ENCODE measurements at places on chromosomes 5 and 9.

GRCh38 chr5:150394131-150394530 is 18.6 kb downstream of the CD74 start:
- no peak for DNase-seq

DNA sequence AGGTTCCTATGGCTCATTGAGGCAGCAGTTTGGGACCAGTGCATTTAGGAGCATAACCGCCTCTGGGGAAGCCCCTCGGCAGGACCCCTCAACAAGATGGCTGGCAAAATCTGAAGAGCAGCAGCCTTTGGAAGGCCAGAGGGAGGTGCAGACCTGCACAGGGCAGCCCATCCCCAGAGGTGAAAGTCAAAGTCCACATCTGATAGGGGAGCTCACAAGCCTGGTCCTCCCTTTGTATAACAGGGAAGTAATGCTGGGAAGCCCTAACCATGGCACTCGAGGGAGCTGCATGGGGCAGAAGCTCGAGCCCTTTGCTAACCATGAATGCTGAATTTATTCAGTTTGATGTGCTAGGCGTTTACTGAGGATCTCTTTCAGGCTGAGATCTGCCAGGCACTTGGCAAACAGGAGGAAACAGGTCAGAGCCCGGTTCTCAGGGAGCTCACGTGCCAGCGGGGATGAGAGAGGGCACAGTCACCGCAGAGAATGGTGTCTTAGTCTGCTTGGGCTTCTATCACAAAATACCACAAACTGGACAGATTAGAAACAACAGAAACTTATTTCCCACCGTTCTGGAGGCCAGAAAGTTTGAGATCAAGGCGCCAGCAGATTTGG is 114.1 kb downstream of the GABBR2 start:
- no peak for DNase-seq

DNA sequence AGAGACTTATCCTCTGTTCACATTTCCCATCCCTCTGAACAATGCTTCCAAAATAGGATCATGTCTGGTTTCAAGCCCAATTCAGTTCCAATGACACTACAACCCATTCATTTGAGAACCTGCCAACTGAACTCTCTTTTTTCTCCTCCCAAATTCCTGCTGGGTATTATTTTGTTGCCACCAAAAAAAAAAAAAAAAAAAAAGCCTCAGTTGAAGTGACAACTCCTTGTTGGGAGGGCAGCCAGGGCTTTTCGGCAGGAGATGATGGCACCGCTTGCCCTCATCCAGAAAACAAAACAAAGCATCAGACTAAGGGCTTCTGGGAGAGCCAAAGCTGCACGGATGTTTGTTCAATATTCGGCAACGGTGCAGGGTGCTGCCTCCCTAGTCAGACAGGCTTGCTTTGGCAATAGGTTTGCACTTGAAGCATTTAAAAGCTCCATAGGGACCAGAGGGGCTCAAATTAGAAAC is 30.6 kb upstream of the TRIM32 start:
- no peak for DNase-seq

- no peak for DNase-seq
Observed at GRCh38 chr5:16735101-16736060, 118.6 kb upstream of the RETREG1 start.

- no peak for DNase-seq
Observed at GRCh38 chr5:163478126-163478981, 17.9 kb downstream of the HMMR start.

DNA sequence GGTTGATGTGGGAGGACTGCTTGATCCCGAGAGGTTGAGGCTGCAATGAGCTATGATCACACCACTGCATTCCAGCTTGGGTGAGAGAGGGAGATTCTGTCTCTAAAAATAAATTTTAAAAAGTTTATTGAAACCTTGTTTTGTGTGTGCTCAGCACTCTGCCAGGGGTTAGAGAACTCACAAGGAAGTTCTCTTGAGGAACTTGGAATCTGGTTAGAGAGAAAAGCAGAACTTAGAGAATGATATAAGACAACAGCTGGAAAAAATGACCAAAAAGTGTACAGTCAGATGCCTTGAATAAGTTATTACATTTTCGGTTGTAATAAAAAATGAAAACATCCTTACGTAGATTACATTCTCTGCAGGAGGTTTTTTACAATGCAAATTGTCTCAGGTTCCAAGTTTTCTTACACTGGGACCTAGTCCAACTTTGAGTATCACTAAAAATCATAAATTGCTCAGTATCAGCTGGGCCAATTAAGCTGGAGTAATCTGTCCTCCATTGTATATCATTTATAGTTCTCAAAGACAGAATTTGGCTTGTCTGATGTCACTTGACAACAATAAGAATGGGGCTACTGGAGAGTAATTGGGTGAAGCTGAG is 21.7 kb upstream of the TENT2 start:
- DNase-seq, result no peak

- DNase-seq, result no peak
Observed at GRCh38 chr9:117734082-117734481, 29.9 kb downstream of the TLR4 start.

- DNase-seq, result no peak
Observed at GRCh38 chr5:155044591-155044990, 31.0 kb downstream of the KIF4B start.

DNA sequence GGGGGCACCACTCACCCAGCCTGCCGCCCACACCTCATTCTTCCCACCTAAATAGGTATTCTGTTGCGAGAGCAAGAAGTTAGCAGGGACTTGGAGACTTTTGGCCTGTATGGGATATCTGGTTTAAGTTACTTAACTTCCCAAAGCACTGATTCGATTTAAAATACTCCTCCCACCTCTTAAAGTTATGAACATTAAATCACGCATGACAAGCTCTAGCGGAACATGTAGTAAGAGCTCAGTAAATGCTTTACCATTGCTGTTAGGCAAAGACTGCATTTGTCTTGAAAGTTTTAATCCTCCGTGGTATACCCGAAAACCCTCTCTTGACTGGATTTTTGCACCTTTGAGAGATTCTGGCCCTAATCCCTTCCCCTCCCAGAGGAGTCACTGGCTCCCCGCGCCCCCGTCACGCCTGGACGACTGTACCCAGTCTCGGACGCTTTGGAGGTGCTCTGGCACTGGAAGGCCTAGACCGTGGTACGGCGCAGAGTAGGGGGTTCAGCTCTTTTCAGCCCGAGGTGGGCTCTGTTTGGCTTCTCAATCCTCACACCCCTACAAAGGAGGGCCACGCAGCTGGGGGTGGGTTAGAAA is 4.4 kb downstream of the GDNF start:
- DNase-seq, result no peak

GRCh38 chr5:160353379-160353778 is 17.0 kb downstream of the C1QTNF2 start:
- DNase-seq, result no peak

DNA sequence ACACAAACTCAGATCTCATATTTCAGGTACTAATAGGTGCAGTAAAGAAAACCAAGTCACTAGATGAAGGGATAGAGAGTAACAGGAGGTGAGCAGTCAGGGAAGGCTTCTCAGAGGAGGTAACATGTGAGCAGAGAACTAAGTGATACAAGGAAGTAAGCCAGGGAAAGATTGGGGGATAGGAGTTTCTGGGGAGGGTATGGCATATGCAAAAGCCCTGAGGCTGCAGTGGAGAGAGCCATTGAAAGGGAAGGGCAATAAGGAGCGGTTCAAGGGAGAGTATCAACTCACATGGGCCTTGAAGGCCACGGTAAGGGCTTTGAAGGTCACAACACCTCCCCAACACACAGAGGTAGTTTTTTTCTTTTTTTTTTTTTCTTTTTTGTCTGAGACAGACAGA is 6.9 kb downstream of the OLFML2A start:
- DNase-seq, result no peak

DNA sequence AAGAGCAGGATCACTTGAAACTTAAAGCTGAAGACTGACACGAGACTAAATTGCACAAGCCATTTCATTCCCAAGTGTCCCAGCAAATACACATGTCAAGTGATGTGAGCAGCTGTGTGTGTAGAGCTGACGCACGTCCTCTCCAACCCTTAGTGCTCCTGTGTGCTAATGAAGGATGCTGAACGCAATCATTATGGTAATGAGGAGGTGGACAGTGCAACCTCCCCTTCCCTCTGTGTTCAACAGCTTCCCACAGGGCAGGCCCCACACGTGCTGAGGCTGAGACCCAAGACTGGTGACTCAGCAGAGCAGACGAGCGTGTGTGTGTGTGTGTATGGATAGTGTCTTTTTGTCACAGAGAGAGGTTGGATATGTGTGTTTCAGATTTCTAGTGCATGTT is 702.1 kb downstream of the SEMA5A start:
- DNase-seq, result no peak

DNA sequence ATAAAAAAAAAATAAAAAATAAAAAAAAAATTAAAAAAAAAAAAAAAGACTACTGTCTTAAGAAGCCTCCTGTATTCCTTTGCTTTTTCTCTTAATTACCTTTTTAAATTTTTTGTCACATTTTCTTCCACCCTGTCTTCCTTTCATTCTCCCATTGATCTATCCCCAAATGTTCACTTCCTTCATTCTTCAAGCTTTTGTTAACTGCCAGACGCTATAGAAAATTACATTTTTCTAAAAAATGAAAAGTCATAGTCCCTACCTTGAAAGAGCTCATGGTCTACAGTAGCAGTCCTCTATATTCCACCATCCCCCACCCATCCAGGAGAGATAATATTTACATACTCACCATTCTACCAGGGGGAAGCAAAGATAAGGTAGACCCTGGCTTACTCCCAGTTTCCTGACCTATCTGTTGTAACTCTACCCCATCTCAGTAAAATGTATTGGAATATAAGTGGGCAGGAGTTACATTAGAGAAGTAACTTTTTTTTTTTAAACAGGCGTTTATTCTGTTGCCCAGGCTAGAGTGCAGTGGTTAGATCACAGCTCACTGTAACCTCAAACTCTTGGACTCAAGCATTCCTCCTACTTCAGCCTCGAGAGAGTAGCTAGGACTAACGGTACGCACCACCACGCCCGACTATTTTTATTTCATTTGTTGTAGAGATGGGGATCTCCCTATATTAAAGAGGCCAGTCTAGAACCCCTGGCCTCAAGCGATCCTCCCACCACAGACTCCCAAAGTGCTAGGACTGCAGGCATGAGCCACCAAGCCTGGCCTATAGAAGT is 3.8 kb upstream of the PRKAA1 start:
- DNase-seq, result no peak

GRCh38 chr5:55481293-55481855 is 53.4 kb downstream of the PLPP1 start:
- no peak for DNase-seq

- no peak for DNase-seq
Observed at GRCh38 chr9:36632892-36633291, 60.2 kb downstream of the MELK start.

DNA sequence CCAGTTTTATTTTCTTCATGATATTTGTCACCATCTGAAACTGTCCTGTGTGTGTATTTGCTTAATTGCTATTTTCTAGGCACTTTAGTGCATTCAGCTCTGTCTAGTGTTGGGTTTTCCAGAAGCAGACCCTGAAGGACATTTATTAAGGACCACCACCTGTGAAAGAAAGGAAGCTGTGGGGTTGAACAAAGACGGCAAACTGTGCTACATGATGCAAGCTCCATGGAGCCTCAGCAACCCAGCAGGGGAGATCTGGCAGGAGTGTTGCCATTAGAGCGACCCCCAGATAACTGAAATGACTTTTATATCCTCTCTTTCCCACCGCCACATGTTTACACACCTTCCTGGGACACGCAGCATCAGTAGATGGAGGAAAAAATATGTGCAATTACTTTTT is 125.5 kb downstream of the GABRB2 start:
- DNase-seq, result no peak

DNA sequence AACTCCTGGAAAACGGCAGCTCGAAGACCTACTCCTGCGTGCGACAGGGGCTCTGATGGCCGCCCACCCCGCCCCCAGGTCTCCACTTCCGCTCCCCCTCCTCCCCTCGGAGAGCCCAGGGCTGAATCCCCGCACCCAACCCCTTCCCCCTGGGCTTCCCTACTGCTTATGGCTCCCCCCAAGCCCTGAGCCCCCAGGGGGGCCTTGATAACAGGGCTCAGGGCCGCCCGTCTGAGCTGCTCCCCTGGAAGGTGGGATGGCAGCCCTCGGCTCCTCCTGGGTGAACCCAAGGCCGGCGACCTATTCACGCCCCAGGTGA is 30.4 kb downstream of the GLT6D1 start:
- DNase-seq, result no peak

DNA sequence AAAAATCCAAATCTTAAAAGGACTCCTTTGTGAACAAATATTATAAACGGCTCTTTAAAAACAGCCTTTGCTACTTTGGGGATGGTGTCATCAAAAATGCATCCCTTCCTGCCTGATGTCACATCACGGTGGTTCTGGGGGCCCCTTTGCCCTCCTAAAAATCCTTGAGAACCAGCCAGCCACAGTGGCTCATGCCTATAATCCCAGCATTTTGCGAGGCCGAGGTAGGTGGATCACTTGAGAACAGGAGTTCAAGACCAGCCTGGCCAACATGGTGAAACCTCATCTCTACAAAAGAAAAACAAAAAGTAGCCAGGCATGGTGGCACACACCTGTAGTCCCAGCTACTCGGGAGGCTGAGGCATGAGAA is 43.9 kb downstream of the FNBP1 start:
- no peak for DNase-seq

GRCh38 chr9:128190516-128191405 is 611 bp downstream of the CIZ1 start:
- no peak for DNase-seq

DNA sequence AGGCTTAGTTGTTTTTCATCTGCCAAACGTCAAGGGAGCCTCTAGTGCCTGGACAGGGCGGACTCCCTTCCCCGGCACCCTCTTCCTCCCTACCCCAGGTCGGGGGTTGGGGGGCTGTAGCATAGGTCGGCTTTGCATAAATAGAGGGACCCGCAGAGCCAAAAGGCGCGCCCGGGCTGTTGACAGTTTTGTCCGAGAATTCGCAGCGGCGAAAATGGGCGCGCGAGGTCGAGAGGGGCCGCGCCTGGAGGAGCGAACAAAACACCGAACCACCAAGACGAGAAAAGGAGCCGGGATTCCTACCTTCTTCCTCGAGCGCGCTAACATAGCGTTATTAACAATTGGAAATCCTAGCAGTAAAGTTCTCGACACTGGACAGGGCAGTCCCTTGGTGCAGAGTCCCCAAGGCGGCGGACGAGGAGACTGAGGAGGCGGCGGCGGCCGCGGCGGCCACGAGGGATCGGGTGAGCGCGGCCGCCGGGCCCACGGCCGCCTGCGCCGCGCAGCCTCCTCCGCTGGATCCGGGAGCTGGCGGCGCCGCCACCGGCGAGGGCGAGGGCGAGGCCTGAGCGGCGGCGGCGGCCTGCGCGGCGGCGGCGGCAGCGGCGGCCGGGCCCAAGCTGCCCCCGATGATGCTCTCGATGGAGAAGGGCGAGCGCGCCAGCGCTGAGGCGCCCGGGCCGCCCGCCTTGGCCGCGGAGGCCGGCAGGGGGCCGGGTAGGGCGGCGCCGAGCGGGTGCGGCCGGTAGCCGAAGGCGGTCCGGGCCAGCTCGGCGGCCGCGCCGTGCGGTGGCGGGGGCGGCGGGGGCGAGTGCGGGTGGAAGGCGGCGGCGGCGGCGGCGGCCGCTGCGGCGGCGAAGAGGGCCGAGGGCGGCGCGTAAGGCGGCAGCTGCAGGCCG is 1.7 kb downstream of the FOXD1 start:
- DNase-seq, result peak; percentile 31

Data from activated CD4-positive, CD25-positive, alpha-beta regulatory T cell treated with anti-CD3 and anti-CD28 coated beads, Interleukin-2, amount 50 U/mL, for 72 hours (primary cell).